ENCODE measurements at places on chromosomes 1 and 21.

- no peak for DNase-seq
Observed at GRCh38 chr1:2150801-2151200, 43.8 kb downstream of the FAAP20 start.

GRCh38 chr1:61169045-61169444 is 86.7 kb downstream of the NFIA start:
- no peak for DNase-seq

- DNase-seq: no peak
Observed at GRCh38 chr1:45793942-45794604, 9.3 kb upstream of the MAST2 start.

DNA sequence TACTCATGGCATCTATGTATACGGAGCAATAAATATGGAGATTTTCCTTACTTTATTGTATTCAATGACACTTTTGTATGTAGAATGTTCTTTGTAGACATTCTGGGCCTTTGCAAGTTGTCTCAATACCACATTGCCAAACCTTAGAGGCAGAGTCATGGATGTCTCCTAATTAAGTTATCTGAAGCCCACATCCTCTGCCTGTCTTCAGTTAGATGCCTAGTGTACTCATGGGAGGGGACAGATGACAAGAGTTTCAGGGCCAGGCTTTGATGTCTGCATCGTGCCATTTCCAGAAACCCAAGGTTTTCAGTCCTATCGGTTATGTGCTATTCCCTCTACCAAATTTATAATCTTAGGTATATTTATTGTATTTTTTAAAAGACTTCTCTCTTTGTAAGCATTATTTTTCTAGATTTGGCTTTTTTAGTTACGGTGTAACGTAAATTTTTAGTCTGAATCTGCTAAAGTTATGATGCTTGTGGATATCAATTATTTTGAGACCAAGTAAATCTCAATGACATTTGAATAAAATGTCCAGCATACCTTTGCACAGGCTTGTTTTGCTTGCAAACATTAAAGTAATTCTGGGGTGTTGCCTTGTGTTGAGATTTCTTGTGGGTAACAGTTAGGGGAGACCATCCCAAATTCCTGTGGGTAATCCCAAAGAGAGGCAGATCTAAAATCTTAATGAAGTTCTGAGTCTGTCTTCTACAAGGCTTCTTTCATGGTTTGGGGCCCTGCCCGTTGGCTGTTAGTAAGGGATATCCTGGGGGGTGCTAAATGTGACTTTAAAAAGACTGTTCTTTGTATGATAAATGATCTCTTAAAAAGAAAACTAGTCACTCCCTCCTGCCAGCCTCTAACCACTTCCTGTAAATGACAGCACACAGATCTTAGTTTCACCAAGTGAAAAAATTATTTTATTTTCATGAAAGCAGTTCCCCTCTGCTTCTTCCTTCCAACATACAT is 8.0 kb upstream of the MACF1 start:
- no peak for DNase-seq

Measured in NCI-H1417 treated with DMSO at 0.1 percent for 48 hours (cell line).